ENCODE measurements at places on chromosomes 11 and 22.

- no peak for DNase-seq
Observed at GRCh38 chr11:22465620-22466019, 127.4 kb downstream of the SLC17A6 start.

DNA sequence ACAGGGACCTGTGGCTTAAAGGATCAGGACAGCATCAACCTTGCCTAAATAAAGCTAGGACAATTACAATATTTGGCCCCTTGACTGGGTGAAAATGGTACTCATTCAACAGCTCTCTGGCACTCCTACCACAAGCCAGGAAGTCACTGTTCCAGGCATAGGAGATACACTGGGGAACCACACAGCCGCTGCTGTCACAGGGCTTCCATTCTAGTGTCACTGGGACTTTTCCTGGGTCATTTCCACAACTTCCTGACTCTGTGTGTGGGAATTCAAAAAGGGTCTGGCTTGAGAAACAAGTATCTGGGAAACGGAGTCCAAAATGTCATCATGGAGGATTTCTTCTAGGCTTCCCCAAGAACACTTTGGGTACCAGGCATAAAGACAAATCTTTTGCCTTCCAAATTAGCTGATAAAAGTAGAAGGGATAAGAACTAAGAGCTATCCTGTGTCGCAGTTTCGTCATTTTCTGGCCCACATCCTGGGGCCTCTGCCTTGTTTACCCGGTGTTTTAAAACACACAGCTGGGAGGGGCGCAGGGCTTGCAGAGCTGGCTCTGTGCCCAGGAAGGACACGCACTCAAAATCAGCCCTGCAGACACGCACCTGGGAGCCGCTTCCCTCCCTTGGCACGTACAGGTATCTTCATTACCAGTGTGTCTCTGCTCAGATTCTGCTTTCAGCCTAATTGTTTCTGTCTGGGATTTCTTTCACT, 38.0 kb downstream of the TMEM45B start:
- DNase-seq = no peak

DNA sequence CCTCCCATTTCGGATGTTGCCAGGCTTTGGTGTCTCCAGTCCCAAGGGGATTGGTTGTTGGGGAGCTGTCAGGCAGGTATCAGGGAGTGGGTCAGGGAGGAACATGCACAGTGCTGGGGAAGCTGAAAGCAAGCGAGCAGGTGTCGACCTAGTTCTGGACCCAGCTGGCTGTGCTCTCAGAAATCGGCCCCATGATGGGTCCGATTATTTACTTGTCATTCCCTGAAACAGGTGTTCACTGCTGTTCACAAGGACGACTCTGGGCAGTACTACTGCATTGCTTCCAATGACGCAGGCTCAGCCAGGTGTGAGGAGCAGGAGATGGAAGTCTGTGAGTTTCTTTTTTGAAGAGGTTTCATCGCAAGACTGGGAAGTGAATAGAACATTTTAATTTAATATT, 76.8 kb downstream of the JAM3 start:
- no peak for DNase-seq

GRCh38 chr11:67102664-67103063, 16.4 kb upstream of the KDM2A start:
- no peak for DNase-seq

DNA sequence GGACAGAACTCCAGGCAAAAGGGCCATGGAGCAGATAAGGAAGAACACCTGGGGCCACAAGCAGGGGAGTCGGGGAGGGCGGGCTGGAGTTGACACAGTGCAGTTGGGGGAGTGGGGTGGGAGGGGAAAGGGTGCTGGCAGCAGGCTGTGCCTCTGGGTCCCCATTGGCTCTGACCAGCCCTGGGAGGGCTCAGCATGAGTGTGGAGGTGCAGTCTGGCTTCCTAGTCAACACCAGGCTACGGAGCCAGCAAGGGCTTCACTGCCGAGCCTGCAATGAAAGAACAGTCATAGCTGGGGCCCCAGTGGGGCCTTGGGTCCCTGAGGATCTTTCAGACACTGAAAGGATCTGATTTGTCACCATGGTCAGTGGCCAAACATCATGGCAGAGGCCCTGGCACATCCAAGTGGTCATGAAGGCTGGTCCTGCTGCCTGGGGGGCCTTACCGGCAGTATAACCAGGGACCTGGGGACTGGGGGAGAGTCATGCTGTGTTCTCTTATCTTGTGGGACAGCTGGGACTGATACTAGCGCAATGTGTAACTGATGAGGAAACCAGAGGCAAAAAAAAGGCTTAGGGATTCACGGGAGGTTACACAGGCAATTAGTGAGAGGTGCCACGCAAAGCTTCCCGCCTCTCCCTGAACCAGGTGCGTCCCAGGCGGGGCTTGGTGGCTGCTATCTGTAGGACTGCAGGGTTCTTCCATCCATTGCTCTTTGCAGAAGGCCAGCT, 11.6 kb downstream of the SLC37A2 start:
- no peak for DNase-seq

DNA sequence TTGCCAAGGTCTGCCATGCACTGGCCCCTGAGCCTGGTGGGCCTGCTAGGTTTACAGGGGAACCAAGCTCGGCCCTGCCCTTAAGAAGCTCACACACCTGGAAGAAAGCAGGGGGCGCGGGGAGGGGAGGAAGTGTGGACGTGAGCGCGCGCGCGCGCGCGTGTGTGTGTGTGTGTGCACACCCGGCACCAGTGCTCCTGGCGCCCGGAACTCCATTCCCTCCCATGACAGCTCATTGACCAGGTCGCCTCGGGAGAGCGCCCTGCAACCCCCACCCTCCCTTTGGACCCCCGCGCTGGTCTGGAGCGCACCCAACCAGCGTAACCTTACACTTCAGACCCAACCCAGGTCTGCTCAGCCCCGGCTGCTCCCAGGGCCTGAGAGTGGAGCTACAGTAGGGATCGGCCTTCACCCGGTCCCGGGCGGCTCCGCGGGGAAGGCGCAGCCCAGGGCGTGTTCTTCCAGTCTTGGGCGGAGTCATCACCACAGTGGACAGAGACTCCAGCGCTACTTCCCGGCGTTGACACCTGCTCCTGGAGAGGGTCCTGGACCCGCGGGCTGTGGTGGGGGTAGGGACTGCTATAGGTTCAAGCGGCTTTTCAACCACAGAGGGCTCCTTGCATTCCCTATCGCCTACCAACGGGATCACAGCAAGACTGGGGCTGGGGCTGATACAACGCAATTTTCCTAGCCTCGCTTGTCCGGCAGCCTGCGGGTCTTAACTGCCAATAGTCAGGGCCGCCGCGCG, 1.5 kb downstream of the GALNT18 start:
- DNase-seq = peak; percentile 68

DNA sequence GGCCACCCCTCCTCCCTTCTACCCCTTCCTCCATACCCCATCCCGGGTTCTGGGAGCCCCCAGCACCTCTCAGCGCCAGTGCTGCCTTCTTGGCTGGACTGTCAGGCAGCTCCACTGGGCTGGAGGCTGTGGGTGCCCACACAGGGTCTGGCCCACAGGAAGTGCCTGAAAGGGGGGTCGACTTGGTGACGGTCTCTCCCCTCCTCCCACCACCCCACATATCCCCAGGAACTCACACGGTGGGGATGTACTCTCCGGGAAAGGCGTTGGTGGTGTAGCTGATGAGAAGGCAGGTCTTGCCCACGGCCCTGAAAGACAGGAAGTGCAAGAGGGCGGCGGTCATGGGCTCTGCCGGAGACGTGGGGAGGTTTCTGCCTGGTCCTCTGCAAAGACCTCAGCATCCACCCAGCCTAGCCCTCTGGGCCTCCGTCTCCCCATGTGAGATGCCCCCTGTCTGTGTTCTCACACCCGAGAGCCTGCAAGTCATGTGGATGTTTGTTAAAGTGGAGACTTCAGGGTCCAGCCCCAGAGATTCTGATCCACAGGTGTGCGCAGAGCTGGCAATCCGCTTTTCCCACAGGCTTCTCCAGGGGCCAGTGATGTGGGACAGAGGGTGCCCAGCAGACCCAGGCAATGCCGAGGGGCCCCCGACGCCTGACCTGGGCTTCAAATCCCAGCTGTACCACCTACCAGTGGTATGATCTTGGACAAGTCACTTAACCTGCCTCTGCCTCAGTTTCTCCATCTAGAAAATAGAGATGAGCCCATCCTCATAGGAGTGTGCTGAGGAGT, 2.5 kb downstream of the RAC2 start:
- DNase-seq = no peak

- DNase-seq = no peak
Observed at GRCh38 chr22:36293606-36294292, 40.8 kb downstream of the APOL1 start.

Data from A549 (cell line).